Activated CD8-positive, alpha-beta memory T cell treated with anti-CD3 and anti-CD28 coated beads for 36 hours (primary cell): ENCODE measurements at places on chromosomes 6 and 20. TPM values are rescaled to one million over a fixed set of nuclear protein-coding genes. Genes with fewer than 3 reads are reported as not detected.

Gene F13A1
- total RNA-seq = not detected

Gene CALHM6
- 5.0 TPM for total RNA-seq

Gene NT5E
- total RNA-seq = 12.9 TPM

Gene DNAH8
- 0.04 TPM for total RNA-seq

Gene UBE2V1
- total RNA-seq = 167 TPM

Gene COL12A1
- total RNA-seq = not detected

Gene TRIM10
- total RNA-seq = not detected

Gene EPPIN
- not detected for total RNA-seq

Gene ERGIC3
- 141 TPM for total RNA-seq

Gene SAMHD1
- 41.5 TPM for total RNA-seq

Gene FAM217A
- not detected for total RNA-seq

Gene TINAG
- total RNA-seq = not detected

Gene NNAT
- total RNA-seq = 0.32 TPM

Gene FOXO3
- 11.4 TPM for total RNA-seq

Gene FNDC1
- total RNA-seq = not detected

Gene BMP7
- total RNA-seq = not detected

Gene DDO
- not detected for total RNA-seq

Gene PSMB9
- 207 TPM for total RNA-seq

Gene RPL7L1
- 205 TPM for total RNA-seq

Gene EYA2
- total RNA-seq = not detected

Gene LTA
- 706 TPM for total RNA-seq

Gene PARD6B
- total RNA-seq = 5.2 TPM
